Stimulated activated CD8-positive, alpha-beta memory T cell treated with anti-CD3 and anti-CD28 coated beads, Interleukin-7, amount 100 ng/mL, for 1 hour (primary cell): ENCODE measurements at places on chromosomes 1 and 21.

DNA sequence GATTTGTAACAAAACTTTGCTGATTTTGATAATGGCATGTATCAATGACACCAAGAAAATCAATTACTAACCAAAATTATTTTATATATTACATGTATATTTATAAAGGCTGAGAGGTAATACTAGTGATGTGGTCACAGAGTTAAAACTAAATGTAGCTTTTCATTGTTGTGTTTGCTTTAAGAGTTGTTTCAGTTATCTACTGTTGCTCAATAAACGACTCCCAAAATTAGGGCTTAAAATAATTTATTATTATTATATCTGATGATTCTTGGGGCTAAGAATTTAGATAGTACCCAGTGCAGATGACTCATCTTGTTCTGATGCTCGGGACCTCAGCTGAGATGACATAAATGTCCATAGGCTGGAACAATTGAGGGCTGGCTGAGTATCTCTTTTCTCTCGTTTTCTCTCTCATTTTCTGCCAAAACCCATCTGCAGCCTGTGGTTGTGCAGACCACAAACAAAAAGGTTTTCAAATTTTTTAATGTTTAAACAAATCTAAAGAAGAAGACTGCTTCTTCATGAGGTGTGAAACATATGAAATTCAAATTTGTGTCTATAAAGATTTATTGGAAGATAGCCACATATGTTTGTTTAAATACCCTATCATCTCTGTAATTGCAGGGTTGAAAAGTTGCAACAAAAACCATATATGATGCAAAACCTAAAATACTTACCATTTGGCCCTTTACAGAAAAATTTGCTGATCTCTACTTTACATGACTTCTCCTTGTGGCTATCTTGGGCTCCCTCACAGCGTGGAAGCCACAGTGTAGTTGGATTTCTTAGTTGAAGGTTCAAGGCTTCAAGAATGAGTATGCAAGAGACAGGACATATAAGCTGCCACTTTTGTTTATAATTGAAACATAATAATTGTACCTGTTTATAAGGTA lies 14.8 kb upstream of the PTPRC start:
- DNase-seq: no peak

DNA sequence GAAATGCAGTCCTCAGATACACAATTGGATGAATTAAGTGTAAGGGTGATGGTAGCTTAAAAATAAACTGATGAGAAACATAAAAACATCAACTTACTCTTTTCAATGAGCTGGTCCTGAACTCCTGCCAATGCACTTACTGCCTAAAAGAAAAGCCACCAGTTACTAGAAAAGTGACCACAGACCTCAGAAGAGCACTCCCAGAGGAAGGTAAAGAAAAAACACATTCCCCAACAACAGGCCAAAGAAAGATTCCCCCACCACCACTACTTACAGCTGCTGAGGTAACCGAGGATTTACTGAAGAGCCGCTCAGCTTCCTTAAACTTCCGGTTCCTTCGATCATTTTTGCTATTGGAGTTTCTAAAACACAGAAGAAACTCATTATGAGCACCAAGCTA lies 5.4 kb downstream of the MEAF6 start:
- DNase-seq: no peak

GRCh38 chr1:163544441-163544840 lies 222.7 kb downstream of the NUF2 start:
- DNase-seq: no peak

- DNase-seq: peak; percentile 27
Observed at GRCh38 chr1:205354259-205355074, 2.3 kb downstream of the KLHDC8A start.

DNA sequence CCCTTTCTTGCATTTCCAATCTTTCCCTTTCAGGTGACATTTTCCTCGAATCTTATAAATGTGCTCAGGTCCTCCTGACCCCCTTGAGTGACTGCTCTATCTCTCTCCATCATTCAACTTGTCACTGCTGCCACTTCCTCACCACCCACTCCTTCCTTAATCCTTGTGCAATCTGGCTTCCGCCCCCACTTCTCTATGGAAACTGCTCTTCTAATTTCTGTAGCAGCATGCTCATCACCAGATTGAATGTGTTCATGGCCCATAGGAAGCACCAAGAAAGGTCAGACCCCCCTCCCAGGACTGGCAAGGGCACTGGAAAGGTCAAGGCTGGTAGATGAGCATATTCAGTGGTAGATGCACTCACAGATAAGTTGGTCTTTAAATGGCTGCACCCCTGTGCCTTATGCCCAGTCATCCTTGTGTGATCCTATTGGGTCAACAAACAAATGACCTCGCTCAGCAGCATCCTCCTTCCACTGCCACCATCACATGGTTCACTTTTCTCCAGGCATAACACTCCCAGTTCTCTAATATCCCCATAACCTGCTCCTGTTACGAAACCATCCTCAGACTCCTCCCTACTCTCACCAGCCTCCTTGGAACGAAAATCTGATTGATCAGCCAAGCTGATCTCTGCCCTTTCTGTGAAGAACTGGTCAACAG lies 288.5 kb upstream of the POU3F1 start:
- DNase-seq: no peak

- DNase-seq: no peak
Observed at GRCh38 chr1:40423264-40423642, 27.0 kb upstream of the ZFP69B start.
